Stimulated activated CD4-positive, alpha-beta T cell treated with anti-CD3 and anti-CD28 coated beads, Interleukin-1b, Interleukin-23, amount 100 ng/mL, for 24 hours (primary cell): ENCODE measurements at places on chromosomes 12 and 14.
A peak's percentile ranks its signal among the peaks of the same experiment; 100 is the strongest.

DNA sequence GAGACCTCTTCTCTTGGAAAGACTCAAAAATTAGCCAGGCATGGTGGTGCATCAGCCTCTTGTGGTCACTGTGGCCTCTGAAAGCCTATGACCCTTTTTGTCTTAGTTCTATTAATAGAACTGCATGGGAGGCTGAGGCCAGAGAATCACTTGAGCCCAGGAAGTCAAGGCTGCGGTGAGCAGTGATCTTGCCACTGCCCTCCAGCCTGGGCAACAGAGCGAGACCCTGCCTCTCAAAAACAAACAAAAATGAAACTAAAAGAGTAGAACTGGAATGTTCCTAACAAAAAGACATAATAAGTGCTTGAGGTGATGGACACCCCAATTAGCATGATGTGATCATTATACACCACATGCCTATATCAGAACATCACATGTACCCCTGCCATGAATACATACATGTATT is 197.0 kb upstream of the EEA1 start:
- DNase-seq: no peak

DNA sequence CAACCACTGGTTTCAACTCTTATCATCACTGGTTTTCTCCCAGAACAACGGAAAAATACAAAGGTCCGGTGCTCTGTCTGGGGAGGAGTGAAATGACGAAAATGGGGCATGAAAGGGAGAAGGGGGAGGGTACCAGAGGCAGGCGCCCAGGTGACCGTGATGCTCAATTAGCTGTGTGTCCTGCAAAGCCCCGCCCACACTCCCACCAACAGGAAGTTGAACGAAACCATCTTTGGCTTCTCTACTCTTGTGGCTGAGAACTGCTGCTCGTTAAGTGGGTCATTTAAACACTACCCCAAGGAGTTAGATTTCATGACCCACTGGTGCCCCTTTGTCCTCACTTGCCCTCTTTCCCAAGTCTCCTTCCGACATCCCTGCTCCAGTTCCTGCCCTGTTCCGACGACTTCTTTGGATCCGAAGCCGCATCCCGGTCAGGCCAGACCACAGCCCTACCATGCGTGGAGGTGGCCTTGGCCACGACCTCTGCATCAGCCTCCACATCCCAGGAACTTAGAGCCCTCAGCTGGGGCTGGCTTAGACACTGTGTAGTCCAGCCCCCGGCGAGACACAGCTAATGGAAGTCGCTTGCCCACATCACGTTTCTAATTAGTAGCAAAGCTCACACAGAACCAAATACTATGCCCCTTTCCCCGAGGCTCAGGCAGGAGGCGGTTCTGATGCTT is 11.4 kb upstream of the LRTM2 start:
- no peak for DNase-seq

DNA sequence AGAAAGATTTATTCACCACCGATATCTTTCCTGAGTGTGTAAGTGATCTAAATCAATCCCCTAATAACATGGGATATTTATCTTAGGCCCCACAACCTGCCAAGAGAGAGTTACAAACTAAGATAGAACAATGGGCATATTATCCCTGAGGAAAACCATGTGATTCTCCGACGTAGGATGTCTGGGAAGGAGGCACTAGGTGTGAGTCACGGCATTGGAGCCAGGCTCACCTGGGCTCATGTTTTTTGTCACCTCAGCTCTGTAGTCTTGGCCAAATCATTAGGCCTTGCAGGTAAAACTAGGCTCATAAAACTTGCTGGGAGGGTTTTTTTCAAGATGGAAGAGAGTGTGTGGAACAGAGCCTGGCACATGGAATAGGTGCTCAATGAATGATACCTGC is 129.7 kb upstream of the PLEKHG7 start:
- no peak for DNase-seq

- no peak for DNase-seq
Observed at GRCh38 chr12:19375888-19376287, 63.4 kb upstream of the AEBP2 start.

- DNase-seq: no peak
Observed at GRCh38 chr12:40338621-40339020, 113.8 kb downstream of the LRRK2 start.

GRCh38 chr12:128942960-128943477 is 89.7 kb downstream of the GLT1D1 start:
- DNase-seq: no peak

GRCh38 chr12:69102856-69103255 is 136.5 kb upstream of the CPSF6 start:
- DNase-seq: no peak

- DNase-seq: no peak
Observed at GRCh38 chr12:15534874-15535273, 212.6 kb downstream of the PTPRO start.

DNA sequence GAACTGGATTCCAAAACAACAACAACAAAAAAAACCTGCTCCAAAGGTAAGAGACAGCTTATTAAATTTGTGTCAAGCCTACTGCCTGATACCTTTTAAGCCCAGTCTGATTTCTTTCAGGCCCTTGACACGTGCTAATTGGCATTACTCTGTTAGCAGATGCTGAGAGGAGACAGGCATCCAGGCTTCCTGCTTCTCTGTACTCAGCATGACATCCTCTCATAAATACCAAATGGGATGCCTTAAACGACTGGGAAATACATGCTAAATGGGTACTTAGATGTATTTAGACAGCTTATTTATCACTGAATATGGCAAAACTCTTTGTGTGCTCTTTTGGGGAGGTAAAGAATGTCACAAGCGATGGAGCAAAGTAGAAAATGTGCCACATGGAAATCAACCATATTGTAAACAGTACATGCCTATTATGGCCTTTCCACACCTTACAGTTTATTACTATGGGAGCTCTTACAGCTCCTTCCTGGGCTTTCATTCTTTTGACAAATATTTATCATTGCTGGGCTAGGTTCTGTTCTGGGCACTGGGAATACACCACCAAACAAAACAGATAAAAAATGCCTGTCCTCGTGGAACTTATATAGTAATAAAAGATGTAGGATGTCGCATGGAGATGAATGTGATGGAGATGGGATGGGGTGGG is 11.5 kb upstream of the PCED1B start:
- no peak for DNase-seq

- no peak for DNase-seq
Observed at GRCh38 chr12:47739979-47740378, 14.7 kb upstream of the ENDOU start.

DNA sequence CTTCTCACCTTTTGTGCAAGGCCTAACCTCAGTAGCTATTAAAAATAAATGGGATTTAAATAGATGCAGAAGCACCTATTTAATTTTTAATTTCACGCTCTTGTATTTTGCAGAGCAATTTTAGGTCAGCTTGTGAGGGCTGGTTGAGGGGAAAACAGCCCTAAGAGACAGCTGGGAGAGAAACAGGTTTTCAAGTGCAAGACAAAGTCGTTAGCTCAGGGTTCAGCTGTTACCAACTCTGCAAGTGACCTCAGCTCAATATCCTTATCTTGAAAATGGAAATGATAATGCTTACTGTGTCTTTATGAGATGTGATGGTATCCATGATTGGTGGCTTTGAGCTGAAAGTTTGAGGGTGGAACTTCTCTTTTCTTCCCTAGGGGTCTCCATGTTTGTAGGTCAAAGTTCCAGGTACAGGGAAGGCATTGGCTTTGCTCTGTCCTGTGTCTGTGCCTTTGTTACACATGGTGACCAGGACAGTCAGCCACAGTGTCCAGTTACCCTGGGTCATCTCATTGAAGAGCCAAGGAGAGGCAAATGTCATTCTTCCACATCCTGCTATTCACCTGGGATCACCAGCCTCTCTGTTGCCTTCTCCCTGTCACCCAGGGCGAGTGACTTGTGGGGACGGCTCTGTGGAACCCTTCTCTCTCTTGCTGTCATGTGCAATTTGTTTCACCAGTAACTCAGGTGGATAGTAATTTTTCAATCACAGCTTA is 100.3 kb downstream of the SAMD4A start:
- DNase-seq: no peak

DNA sequence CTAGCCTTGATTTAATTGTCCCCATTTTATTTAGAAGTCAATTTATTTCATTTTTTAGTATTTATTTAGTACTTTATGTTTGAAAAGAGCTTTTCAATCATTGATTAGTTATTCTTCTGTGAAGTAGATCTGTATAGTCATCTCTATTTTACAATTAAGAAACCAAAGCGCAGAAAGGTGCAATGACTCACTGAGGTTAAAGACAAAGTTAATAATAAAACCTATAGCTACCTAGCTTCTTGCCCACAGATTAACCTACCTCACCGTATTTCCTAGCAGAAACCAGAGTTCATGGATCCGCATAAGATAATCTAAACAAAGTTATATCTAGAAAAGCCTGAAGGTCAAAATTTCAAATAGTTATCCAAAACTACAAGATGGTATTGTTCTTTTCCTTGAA is 176.4 kb downstream of the GRIN2B start:
- no peak for DNase-seq

GRCh38 chr14:41235466-41235865 is 371.2 kb upstream of the LRFN5 start:
- DNase-seq: no peak

- no peak for DNase-seq
Observed at GRCh38 chr14:55000381-55000780, 26.5 kb downstream of the WDHD1 start.

- no peak for DNase-seq
Observed at GRCh38 chr12:15270591-15270990, 49.4 kb upstream of the RERG start.

- no peak for DNase-seq
Observed at GRCh38 chr12:40171501-40171900, 53.3 kb upstream of the LRRK2 start.

- DNase-seq: no peak
Observed at GRCh38 chr14:72651714-72652113, 242.2 kb downstream of the DPF3 start.

- peak; percentile 69 for DNase-seq
Observed at GRCh38 chr12:121095544-121096198, 37.0 kb upstream of the P2RX7 start.

DNA sequence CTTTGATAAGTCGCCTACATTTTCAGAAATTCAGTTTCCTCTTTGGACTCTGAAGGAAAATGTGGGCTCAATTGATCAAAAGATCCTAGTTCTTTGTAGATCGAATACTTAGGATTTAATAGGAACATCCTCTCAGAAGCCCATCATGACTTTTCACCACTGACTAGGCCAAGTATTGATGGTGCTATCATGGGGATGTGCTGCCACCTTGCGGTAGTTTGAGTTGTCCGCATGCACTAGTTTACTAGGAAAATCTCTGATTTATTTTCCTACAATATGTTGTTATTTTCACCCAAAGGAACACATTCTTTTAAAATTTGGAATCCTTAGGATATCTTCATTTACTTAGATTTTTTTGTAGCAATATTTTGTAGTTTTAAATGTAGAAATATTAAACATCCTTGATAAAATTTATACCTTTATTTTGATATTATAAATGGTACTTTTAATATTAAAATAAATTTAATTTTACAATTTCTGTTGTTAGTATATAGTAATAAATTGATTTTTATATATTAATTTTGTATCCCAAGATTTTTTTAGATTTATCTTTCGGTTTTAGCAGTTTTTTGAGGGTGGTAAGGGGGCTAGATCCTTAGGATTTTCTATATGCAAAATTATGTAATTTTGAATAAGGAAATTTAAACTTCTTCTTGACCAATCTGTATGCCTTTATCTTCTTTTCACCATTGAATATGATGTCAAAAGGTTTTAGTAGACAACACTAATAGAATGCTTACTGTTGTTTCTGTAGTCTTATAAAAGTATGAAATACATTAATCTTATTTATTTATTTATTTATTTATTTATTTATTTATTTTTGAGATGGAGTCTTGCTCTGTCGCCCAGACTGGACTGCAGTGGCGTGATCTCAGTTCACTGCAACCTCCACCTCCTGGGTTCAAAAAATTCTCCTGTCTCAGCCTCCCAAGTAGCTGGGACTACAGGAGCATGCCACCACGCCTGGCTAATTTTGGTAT is 52.9 kb upstream of the OR9K2 start:
- peak; percentile 66 for DNase-seq

DNA sequence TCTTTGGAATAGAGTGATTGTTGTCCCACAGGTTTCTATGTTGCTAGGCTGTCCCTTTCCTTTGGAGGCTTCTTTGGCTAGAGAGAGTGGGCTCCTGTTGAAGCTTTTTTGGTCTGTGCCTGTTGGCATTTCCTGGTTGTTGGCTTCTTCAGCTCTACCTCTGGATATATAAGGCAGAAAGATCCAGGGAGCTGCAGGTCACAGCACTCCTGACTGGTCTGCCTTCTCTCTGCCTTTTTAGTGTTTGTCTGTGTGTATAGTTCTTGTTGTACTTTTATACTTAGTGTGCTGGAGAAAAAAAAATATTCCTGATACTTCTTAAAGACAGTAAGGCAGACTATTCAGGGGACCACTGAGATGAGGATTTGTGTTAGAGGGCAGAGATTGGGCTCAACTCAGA is 202.7 kb downstream of the FBXL14 start:
- DNase-seq: no peak
